ENCODE measurements at places on chromosomes 6 and 20.

DNA sequence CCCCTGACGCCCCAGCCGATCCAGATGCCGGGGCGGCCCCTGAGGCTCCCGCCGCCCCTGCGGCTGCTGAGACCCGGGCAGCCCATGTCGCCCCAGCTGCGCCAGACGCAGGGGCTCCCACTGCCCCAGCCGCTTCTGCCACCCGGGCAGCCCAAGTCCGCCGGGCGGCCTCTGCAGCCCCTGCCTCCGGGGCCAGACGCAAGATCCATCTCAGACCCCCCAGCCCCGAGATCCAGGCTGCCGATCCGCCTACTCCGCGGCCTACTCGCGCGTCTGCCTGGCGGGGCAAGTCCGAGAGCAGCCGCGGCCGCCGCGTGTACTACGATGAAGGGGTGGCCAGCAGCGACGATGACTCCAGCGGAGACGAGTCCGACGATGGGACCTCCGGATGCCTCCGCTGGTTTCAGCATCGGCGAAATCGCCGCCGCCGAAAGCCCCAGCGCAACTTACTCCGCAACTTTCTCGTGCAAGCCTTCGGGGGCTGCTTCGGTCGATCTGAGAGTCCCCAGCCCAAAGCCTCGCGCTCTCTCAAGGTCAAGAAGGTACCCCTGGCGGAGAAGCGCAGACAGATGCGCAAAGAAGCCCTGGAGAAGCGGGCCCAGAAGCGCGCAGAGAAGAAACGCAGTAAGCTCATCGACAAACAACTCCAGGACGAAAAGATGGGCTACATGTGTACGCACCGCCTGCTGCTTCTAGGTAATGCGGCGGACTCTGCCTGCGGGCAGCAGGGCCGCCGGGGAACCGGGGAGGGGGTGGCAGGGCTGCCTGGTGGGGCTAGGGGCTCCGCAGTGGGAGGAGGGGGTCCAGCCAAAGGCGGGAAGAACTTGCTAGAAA is 2.3 kb downstream of the GNAS start:
- no peak for DNase-seq

DNA sequence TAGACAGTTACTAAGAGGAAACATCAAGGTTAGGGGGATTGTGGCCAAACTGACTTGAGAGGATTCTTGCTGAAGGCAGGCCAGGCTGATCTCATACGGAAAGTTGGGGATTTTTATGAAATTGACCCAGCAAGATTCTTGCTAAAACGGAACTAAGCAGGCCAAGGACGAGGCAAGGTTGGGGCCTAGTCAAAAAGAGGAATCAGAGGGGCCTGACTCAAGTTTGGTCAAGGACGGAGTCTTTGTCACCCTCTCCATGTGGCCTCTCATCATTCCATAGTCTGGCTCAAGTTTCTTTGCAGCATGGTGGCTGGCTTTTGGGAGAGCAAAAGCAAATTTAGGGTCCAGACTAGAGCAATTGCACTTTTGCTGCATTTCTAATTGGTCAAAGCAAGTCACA is 7.9 kb upstream of the HECA start:
- DNase-seq = no peak

DNA sequence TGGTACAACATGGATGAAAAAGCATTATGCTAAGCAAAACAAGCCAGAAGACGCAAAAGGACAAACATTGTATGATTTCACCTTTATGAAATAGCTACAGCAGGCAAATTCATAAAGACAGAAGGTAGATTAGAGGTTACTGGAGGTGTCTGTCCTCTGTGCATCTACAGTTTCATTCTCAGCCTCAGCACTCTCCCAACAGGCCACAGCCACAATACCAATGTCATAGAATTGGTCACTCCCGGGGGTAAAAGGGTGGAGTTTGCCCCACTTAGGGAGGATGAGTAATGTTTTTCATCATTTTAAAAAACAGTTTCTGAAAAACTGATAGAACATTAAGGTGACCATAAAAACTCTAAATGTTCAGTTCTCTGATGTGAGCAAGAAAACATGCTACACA is 17.2 kb upstream of the TMX4 start:
- no peak for DNase-seq

DNA sequence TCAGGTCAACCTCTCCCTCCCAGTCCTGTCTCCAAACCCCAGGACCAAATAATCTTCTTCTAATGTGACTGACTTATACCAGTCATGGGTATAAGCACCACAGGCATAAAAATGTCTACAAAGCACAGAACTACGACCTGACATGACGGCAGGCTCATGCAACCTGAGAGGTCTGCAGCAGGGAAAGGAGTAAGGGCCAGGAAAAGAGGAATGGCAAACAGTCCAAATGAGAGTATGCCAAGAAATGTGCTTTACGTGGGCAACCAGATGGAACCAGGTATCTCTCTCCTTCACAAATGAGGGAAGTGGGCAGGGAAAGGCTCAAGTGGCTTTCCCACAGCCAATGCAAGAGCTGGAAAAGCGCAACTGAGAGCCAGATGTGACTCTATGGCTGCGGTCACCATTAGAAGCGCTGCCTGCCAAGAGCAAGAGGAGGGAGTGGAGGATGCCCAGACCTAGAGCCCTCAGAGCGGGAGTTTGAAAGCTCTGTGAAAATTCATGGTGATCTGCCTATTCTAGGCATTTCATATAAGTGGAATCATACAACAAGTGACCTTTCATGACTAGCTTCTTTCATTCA is 6.0 kb downstream of the APMAP start:
- DNase-seq = no peak

DNA sequence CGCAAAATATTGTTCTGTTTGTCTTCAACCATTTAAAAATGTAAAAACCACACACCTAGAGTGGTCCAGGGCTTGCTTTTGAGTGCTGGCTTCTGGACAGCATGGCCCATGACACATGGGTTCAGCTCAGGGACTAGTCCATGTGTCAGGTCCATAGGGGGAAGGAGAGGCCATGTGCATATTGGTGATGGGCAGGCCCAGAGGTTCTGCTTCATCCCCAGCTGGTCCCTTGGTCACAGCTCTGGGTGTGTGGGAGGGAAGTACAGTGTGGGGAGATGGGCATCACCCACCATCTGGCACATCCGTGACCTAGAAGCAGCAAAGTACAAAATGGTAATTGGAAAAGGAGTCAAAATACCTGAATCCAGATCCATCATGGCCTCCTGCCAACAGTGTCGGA is 50.7 kb downstream of the STK35 start:
- DNase-seq = no peak

- no peak for DNase-seq
Observed at GRCh38 chr6:16857969-16858592, 96.8 kb upstream of the ATXN1 start.

- DNase-seq = no peak
Observed at GRCh38 chr6:147643341-147644200, 135.1 kb downstream of the SAMD5 start.

- no peak for DNase-seq
Observed at GRCh38 chr6:41626917-41627316, 11.4 kb upstream of the MDFI start.

DNA sequence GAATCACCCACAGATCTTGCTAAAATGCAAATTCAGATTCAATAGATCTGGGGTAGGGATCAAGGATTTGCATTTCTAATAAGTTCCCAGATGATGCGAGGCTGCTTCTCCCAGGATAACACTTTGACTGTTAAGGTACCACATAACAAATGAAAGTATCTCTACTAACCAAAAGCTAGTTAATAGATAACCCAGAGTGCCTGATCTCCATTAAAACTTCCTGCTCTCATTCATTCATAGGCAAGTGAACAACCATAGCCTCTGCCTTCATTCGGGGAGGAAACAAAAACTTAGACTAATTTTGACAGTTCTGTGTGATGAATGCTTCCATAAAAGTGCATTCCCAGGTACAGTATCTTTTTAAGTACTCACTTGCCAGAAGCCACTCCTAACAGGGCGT is 265.6 kb upstream of the BTBD3 start:
- DNase-seq = no peak

- no peak for DNase-seq
Observed at GRCh38 chr20:9739991-9740390, 98.9 kb downstream of the PAK5 start.

- DNase-seq = no peak
Observed at GRCh38 chr6:148578489-148578814, 168.4 kb upstream of the UST start.

GRCh38 chr6:134744301-134744700 is 205.6 kb downstream of the ALDH8A1 start:
- no peak for DNase-seq

GRCh38 chr20:10609770-10610169 is 64.0 kb downstream of the JAG1 start:
- DNase-seq = no peak

DNA sequence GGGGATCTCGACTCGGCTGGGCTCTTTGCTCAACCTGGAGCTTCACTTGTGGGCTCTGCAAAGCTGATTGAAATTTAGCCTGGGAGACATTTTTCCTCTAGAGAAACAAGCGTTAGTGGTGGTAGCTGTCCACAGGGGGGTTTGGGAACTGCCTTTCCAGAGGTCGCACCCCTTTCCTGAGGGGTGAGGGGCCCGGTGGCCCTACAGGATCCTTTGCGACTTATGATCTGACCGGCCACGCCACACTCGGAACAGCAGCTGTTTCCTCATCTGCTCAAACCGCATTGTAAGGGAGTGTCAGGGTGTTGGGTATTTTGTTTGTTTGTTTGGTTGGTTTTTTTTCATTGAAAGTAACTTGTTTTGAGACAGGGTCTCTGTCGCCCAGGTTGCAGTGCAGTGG is 21.0 kb downstream of the PNLDC1 start:
- DNase-seq = no peak

DNA sequence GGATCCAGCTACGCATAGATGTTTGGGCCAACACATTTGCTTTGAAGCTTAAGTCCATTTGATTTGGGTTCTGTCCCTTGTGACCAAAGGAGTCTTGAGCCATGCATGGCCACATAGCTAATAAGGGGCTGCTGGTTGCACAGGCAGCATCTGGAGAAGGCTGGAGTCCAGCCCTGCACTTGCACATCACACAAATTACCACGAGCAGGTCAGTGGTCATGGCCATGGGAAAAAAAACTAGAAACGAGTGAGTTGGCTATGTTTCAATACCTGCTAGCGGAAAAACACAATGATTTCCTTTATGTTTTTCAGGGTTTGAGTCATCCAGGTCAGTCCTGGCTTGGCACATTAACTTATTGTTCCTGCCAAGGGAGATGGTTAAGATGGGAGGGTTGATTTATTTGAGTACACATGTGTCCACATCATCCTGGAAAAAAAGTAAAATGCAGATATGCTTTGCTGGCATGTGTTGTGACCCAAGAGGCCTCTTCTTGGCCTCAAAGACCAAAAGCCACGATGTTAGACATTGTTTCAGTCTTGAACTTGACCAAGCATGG is 5.6 kb upstream of the STX16 start:
- no peak for DNase-seq

DNA sequence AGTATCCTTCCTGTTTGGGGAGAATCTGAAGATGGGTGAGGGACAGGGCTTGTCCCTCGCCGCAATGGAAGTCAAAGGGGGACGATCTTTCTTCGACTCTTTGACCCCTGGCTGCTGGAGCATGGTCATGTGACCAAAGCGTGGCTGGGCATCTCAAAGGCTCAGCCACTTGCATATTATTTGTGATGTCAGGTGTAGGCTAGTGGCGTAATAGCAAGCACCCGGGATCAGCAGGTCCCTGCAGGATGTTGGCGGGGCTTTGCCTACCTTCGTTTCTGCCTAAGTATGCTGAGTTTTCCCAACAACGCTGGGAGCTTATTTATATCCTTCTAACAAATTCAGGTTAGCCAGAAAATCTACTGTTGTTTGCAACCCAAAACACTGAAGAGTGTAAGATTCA is 50.3 kb upstream of the IL20RA start:
- DNase-seq = no peak

GRCh38 chr20:46938434-46938833 is 43.8 kb downstream of the EYA2 start:
- DNase-seq = no peak

DNA sequence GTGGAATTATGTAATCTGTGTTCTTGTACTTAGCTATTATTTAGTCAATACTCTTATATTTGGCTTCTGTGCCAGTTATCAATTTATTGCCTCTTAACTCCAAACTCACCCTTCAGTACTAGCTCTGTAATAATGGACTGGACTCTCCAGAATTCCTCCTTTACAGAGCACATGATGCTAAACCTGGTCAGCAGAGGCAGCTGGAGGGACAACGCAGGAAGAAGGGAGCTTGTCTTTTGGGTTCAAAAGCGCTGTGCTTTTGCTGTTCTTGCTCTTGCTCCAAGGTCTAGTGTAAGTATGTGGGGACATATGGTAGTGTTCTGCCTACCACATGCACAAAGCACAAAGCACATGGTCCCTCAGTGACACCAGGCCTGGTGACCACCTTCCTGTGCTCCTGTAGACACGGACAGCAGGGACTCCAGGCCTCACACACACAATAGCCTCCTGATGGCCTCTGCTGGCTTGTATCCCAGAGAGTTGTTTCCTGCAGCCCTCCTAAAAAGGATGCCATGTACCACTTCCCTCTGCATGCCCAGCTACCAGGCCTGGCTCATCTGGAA is 46.1 kb downstream of the CHD6 start:
- no peak for DNase-seq

GRCh38 chr20:48933017-48933766 is 11.7 kb downstream of the ARFGEF2 start:
- DNase-seq = no peak

- no peak for DNase-seq
Observed at GRCh38 chr6:131268303-131268702, 133.0 kb downstream of the AKAP7 start.

- DNase-seq = no peak
Observed at GRCh38 chr6:75876152-75876551, 127.1 kb downstream of the MYO6 start.

DNA sequence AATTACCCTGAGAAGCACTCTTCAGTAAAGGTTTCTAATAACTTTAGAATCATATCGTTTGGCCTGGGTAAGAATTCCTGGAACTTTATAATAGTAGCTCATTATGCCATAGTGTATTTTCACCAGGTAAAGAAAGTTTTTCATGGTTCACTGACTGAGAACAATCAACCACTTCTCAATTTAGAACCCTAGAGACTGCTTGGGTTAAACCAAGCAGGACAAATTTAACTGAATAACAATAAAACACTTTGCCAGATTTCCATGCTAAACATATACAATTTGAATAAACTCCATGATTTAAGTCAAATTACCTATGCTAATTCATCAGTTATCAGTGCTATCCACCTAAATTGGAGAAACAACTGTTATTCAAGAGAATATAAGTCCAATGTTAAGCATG is 99.4 kb downstream of the PLG start:
- no peak for DNase-seq

GRCh38 chr6:145845557-145845956 is 31.0 kb upstream of the FBXO30 start:
- no peak for DNase-seq

DNA sequence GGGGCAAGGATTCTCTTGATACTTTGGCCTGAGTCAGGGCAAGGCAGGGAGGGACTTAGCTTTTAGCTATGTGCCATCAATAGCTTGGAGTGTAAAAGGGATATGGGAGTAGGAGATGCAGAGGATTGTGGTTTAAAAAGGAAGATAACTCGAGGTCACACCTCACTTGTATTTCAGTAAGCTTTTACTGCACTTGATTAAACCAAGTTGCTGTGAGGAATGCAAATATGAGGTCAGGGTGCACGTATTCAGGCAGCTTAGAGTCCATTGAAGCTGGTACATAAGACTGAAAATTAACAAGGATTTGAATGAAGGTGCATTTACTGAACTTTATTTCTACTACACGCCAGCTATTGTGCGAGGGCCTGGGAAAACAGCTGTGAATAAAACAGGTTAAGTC is 32.1 kb downstream of the DSTN start:
- DNase-seq = no peak

- DNase-seq = no peak
Observed at GRCh38 chr6:40916845-40917244, 122.2 kb downstream of the UNC5CL start.

All from stimulated activated CD8-positive, alpha-beta memory T cell treated with anti-CD3 and anti-CD28 coated beads, Interleukin-7, amount 100 ng/mL, for 1 hour (primary cell).